GM04503 (cell line): ENCODE measurements at places on chromosomes 2 and 18.
A peak's percentile ranks its signal among the peaks of the same experiment; 100 is the strongest.

DNA sequence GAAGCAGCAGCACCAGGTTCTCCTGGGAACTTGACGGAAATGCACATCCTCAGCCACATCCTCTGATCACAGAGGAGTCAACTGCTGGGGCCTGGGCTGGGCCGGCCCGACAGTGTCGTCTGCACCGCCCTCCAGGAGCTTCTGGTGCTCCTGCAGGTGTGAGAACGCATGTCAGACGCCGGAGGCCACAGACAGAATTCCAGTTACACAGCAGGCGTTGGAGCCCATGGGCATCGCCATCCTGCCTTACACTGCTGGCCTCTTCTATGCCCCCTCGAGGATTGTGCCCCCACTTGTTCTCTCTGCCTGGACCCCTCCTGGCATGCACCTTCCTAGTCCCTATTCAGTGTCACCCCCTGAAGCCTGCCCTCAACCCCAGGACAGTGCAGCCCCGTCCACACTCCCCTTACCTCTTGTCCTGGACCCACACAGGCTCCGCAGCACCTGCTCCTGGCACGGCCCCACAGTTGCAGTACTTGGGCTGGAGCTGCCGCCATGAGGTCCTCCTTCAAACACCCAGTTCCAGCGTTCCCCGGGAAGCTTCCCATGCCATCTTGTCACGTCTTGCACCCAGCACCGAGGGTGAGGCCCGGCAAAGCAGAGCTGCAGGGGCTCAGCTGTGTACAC is 37.5 kb downstream of the ADI1 start:
- no peak for DNase-seq

GRCh38 chr2:75342504-75343175 is 143.3 kb upstream of the TACR1 start:
- DNase-seq = no peak

DNA sequence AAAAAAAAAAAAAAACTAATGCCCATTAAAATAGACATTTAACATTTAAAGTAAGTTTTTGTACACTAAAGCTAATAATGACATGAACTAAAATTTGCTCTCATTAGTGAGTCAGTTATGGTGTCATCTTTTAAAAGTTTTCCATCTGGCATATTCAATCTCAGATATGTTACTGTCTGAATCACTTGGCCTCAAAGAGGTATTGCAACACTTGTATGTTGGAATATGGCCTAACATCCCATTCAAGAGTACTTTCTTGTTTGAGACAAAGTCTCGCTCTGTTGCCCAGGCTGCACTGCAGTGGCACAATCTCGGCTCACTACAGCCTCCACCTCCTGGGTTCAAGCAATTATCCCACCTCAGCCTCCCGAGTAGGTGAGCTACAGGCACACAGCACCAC is 169.7 kb downstream of the TMEM163 start:
- peak; percentile 25 for DNase-seq

DNA sequence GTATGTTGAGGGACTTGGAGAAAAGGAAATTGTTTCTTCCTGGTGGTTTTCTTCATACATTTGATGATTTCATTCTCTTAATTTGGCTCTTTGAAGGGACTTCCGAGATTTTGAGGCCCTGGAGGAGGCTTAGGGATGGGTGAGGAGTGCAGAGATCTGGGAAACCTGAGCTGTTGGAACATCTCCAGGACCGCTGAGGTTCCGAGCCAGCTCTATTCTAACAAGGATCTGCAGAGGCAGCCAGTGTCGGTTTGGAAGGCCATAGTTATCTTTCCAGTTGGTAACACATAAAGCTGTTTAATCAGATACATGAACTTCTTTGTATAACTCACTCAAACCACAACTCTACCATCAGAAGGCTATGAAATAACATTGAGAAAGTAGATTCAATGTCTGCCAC is 70.3 kb upstream of the UPP2 start:
- no peak for DNase-seq

DNA sequence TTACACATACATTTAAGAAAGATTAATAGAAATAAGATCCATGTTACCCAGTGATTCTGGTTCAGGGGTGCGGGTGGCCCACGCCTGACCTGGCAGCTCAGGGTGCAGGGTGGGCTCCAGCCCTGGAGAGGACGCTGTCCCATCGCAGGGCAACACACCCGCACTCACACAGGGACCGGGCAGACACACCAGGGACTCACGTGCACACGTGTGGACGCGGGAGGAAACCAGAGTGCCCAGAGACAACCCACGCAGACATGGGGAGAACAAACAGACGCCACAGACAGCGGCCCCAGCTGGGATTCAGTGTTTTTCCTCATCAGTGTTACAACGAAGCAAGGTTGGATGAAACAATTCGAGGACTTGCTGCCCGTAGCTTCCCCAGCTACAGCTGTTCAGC is 8.4 kb upstream of the ALLC start:
- no peak for DNase-seq
